Thymus (tissue), 14 donors: ENCODE measurements at places on chromosomes 3 and 15.

- DNase-seq, result no peak
These were observed 450.6 kb upstream of the ARHGEF26 start for GRCh38 chr3:153670577-153670976.

DNA sequence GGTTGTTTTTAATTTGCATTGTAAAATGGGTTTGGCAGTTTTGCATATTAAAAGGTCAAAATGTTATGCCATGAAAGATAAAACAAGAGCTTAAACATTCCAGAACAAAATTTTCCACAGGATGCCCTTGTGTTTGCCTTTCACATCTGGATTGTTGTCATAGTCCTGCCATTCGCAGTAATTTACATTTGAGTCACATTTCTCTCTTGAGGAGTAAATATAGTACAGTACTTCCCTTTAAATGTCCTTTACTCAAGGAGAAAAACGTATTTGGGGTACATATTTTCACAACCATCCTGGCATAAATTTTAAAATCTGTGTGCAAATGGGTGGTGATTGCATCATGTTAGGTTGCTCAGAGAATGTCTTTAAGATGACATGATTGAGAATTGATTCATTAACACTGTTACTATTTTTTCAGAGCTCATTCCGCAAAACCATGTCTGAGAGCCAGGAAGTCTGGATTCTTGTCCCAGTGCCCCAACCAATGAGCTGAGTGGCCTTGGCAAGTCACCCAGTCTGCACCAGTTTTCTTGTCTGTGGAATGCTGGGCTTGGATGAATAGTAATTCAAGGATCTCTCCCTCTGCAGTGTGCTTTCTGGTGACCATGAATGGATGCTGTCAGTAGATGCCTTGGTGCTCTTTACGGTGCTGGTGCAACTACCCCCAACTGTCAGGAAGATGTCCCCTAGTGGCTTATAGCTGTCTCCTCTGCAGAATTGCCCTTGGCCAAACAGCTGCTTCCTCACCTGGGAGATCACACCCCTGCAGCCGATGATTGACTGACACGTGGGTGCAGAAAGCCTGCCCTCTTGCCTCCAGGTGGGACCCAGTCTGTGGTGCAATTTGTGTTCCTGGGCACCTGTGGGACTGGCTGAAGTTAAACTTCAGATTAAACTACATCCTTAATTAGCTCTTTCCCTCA lies 43.0 kb downstream of the ABHD5 start:
- no peak for DNase-seq

- no peak for DNase-seq
These were observed 254.2 kb upstream of the STT3B start for GRCh38 chr3:31278532-31278931.

DNA sequence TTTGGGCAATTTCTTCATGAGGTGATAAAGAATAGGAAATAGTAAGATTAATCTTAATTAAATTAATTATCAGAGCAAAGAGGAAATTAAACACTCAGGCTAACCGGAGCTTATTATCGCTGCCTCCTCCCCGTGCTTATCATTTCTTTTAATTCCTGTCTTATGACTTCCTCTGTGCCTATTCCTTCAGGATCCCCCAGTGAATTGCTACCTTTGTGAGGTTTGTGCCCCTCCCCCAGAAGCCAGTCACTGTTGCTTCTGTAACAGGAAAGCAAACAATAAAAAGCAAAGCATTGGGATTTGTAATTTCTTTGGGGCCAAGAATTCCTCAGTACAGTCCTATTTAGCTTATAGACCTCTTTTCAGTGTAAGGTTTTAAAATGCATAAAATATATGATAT lies 164.5 kb downstream of the CADPS start:
- DNase-seq, result no peak

- no peak for DNase-seq
These were observed 493.8 kb downstream of the SHQ1 start for GRCh38 chr3:72354486-72354885.
